Substantia nigra (tissue), 51 donors: ENCODE measurements at places on chromosomes 12 and 14.

- no peak for DNase-seq
These were observed 211.5 kb downstream of the PRKD1 start for GRCh38 chr14:29716150-29716549.

- no peak for DNase-seq
These were observed 22.8 kb upstream of the OASL start for GRCh38 chr12:121061831-121062230.

GRCh38 chr12:1930803-1931597, 12.5 kb upstream of the CACNA2D4 start:
- DNase-seq = no peak

DNA sequence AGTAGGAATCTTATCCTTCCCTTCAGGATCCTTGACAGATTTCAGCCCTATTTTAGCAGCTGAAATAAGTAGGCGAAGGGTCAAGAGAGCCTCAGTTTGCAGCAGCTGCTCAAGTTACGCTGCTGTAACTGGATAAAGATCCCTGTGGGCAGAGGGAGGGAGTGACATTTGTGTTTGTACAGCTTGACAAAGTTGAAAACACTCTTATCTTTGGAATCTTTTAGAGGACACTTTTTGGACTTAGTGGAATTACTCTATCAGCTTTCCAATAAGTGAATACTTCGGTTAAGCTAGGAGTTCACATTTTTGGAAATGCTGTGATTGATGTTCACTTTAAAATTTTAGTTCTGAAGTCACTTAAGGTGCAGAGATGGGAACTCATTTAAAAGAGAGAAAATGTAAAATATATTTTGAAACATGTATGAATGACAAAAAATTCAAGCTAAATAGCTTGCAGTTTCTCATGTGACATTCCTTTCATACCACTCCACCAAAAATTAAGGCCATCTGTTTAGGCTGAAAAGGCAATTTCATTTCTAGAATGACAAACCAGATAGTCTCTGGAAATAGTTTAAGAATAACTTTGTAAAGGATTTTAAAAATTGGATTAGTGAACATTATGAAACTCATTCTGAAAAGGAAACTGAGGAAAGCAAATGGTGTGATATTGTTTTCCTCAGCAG, 55.2 kb downstream of the SLC38A4 start:
- no peak for DNase-seq

- DNase-seq = no peak
These were observed 44.1 kb downstream of the SCARB1 start for GRCh38 chr12:124819525-124819924.

- no peak for DNase-seq
These were observed 379.8 kb downstream of the VRK1 start for GRCh38 chr14:97177016-97177415.

GRCh38 chr14:33317675-33318074, 379.0 kb downstream of the NPAS3 start:
- no peak for DNase-seq

- peak; percentile 90 for DNase-seq
These were observed at the start of gene SUDS3 for GRCh38 chr12:118376089-118377020. TSS of gene SUDS3 (plus strand) at chr12:118376555. CDS start at chr12:118376692, 137 bp downstream.

GRCh38 chr12:57381693-57382220, 49.1 kb downstream of the R3HDM2 start:
- DNase-seq = no peak

- no peak for DNase-seq
These were observed 104.8 kb upstream of the PLEKHG7 start for GRCh38 chr12:92597997-92598396.

DNA sequence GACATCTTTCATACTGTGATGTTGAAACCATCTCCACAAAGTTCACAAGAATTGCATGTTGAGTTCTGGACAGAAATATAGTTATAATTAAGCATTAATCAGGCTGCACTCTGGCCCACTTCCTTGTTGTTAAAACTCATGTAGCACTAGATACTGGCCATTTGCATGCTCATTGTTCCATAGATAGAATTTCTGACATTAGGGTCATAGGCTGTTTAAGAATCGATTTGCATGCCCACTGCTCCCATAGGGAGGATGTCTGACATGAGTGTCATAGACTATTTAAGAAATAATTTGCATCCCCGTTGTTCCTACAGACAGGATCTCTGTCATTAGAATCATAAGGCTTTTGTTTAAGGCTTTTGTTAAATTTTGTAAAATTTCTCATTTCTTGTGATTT, 50.2 kb downstream of the MYF5 start:
- DNase-seq = no peak

DNA sequence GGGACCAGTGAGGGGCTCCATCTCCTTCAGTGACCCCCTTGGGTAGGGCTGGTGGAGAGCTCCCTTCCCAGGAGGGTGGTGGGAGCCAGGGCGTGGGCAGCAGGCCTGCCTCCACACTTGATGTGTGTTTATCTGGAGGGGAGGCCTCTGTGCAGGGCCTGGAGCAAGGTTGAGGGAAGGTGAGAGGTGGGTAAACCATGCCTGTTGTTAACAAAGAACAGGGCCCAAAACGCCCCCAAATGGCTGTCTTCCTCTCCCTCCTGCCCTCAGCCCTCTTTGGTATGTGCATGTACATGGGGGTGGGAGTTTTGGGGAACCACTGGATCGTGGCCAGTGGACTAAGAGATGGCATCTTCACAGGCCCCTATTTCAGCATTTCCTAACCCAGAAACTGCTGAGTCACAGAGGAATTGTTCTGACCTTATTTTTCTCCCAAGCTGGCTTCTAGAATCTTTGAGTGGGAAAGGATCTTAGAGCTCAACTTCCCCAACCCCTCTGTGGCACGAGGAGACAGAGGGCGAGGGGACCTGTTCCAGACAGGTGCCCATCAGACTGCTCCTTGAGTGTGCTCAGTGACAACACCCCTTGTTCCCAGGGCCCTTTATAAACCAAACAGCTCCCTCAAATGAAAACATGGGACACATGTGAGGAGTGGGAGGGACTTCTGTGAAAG, 3.6 kb downstream of the SLC48A1 start:
- no peak for DNase-seq

- DNase-seq = no peak
These were observed 111.5 kb downstream of the PRMT8 start for GRCh38 chr12:3602488-3602887.

GRCh38 chr12:98893675-98894411, 248.8 kb downstream of the APAF1 start:
- DNase-seq = no peak

DNA sequence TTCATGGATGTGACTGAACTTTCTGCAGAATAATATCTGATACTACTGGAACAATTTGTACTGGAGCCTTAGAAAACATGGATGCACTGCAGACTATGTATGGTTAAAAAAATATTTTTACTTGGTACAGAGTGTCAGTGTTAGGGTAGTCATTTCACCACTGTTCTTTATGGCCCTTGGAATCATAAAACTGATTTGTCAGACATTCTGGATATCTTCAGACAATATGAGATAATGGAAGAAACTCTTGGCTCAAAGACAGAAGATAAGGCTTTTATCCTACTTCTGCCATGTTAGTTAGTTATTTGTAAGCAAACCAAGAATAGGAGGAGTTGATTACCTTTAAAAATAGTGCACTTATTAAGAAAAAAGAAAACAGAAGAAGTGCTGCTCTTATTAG, 209.4 kb downstream of the LRIG3 start:
- DNase-seq = no peak
